ENCODE measurements at places on chromosomes 12 and 14. TPM values are rescaled to one million over a fixed set of nuclear protein-coding genes. Genes with fewer than 3 reads are reported as not detected.

The GPR84 gene
- 1.0 TPM for polyA plus RNA-seq

The GPR68 gene
- 0.15 TPM for polyA plus RNA-seq

The COQ6 gene
- 8.4 TPM for polyA plus RNA-seq

The CD69 gene
- 6.8 TPM for polyA plus RNA-seq

The PLBD1 gene
- polyA plus RNA-seq, result 8.8 TPM

The PDZRN4 gene
- polyA plus RNA-seq, result 1.2 TPM

The TRIAP1 gene
- polyA plus RNA-seq, result 34.4 TPM

The LBHD2 gene
- 3.6 TPM for polyA plus RNA-seq

The NUP107 gene
- 7.6 TPM for polyA plus RNA-seq

The CLEC2A gene
- not detected for polyA plus RNA-seq

The TESPA1 gene
- 0.67 TPM for polyA plus RNA-seq

The MANSC4 gene
- polyA plus RNA-seq, result not detected

The RBP5 gene
- 1.9 TPM for polyA plus RNA-seq

The SIX6 gene
- polyA plus RNA-seq, result not detected

The IL31 gene
- not detected for polyA plus RNA-seq

The BMP4 gene
- polyA plus RNA-seq, result 7.8 TPM

The NANOG gene
- polyA plus RNA-seq, result not detected

The EPYC gene
- not detected for polyA plus RNA-seq

The CATSPERB gene
- 0.45 TPM for polyA plus RNA-seq

The SCARB1 gene
- polyA plus RNA-seq, result 10.1 TPM

The SYNDIG1L gene
- polyA plus RNA-seq, result not detected

The FAM90A1 gene
- polyA plus RNA-seq, result not detected

The AQP2 gene
- 0.06 TPM for polyA plus RNA-seq

The LUM gene
- 17.0 TPM for polyA plus RNA-seq

The CALM1 gene
- polyA plus RNA-seq, result 170 TPM

The RNU6-8 gene
- polyA plus RNA-seq, result not detected

The KRT72 gene
- 0.13 TPM for polyA plus RNA-seq

The RNASE3 gene
- polyA plus RNA-seq, result not detected

The FGF6 gene
- not detected for polyA plus RNA-seq

The LRRC9 gene
- polyA plus RNA-seq, result 0.09 TPM

The ACVRL1 gene
- polyA plus RNA-seq, result 12.9 TPM

The PPM1H gene
- 1.9 TPM for polyA plus RNA-seq

The ZBTB42 gene
- polyA plus RNA-seq, result 8.4 TPM

The AKAP5 gene
- polyA plus RNA-seq, result 0.06 TPM

All from adipose tissue (tissue), 3 donors.